CD4-positive, alpha-beta T cell treated with Interleukin-6 for 4 hours (primary cell): ENCODE measurements at places on chromosomes 11 and 22.

- DNase-seq = peak; percentile 86
These were observed 16.6 kb upstream of the ARHGAP8 start for GRCh38 chr22:44735518-44736428.

GRCh38 chr11:5282628-5283027 is 12.9 kb upstream of the HBE1 start:
- DNase-seq = no peak

DNA sequence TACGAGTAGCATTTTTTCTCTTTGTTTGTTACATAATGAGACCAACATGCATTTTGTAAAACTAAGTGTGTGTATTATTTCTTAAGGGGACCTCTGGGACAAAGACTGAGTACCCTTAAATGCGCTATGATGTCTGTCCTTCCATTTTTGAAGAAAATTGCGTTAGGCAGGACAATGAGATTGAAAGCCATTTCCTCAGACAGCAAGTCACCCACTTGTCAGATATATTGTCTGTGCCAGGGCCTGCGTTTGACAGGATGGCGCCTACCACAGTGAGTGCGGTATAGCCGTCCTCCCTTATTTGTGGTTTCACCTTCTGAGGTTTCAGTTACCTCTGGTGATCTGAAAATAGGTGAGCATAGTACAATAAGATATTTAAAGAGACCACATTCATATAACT is 2.2 kb downstream of the AP2A2 start:
- DNase-seq = peak; percentile 68

DNA sequence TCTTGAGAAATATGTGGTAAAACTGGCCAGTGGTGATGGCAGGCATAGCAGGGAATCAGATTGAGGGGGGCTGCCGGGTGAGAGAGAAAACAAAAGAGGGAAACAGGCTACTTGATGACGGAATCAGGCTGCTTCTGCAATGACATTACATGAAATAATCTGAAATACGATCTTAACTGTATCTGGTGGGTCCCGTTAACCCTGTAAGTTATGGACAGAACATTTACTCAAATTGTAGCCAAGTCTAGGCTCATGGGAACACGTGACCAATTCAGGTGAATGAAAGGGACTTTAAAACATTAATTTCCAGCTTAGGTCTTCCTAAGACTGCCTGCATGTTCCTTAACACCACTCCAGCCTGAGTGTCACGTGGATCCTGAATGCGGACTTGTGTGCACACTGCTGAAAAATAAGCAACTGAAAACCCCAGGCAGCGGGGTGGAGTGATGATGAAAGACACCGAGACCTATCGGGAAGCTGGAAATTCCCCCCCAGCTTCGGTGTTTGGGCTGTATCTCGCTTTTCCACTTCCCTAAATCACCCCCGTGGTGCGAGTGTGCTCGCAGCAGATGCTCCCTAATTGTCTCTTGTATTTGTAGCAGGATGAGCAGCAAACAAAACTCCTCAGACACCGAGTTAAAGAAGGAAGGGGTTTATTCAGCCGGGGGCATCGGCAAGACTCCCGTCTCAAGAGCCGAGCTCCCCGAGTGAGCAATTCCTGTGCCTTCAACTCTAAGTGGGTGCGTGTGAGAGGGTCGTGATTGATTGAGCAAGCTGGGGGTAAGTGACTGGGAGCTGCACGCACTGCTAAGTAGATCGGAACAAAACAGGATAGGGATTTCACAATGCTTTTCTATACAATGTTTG is 145.0 kb upstream of the GRK3 start:
- DNase-seq = no peak

DNA sequence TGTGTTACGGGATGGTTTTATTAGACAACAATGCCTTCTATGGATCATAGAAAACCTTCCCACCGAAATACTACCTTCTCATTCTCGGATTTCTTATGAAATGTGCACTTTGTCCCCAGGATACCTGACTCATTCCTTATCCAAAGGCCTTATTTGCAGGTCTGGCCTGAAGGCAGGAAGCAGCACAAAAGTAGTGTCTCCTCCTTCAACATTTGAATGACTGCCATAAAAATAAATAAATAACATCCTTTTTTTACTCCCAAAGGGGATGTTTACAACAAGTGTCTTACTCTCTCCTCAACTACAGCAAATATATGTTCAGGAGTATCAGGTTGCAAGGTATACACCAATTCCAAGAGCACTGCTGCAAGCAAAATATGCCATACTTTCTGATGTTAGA is 41.6 kb upstream of the PAK1 start:
- no peak for DNase-seq

GRCh38 chr11:134756811-134757540 is 344.9 kb upstream of the B3GAT1 start:
- no peak for DNase-seq

DNA sequence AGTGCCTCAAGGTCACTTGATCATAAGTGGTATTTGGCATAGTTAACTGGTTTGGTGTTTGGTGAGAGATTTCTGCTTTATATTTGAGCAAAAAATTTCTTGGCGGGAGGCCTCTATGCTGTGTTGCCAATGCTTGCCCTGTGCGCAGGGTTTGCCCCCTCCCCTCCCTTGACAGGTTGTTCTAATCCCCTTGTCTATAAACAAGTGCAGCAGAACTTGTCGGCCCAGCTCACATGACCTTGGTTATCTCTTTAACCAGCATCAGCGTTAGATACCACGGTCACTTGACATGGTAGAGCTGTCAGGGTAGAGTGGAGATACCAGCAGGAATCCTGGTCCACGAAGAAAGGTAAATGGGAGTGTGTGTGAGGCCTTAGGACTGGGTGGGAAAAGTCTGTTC is 35.6 kb downstream of the MARK2 start:
- no peak for DNase-seq

GRCh38 chr11:83159902-83160865 is 3.3 kb downstream of the PCF11 start:
- peak; percentile 10 for DNase-seq

GRCh38 chr11:43788421-43788820 is 92.2 kb upstream of the ALKBH3 start:
- DNase-seq = no peak

DNA sequence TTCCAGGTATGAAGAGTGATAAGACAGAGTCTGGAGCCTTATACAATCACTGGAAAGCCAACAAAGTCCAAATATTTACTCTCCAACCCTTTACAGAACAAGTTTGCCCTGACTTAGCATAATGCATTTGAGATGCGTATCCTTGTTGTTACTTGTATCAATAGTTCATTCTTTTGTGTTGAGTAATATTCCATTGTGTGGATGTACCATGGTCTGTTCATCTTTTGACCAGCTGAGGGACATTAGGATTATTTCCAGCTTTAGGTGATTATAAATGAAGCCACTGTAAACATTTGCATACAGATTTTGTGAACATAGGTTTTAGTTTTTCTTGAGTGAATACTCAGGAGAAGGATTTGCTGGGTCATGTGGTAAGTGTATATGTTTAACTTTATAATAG is 9.7 kb downstream of the SDHAF2 start:
- no peak for DNase-seq

- no peak for DNase-seq
These were observed 17.1 kb downstream of the TUBGCP6 start for GRCh38 chr22:50227579-50228215.

DNA sequence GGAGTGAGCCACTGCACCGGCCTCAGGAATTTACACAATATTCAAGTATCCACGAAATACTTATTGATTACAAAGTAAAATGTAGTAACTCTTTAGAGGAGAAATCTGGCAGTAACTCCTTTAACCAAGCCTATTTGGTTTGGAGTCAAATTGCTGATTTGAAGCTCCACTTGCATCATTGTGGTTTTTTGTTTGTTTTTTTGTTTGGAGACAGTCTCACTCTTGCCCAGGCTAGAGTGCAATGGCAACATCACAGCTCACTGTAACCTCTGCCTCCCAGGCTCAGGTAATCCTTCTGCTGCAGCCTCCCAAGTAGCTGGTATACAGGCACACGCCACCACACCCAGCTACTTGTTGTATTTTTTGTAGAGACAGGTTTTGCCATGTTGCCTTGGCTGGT is 6.4 kb upstream of the QSER1 start:
- DNase-seq = no peak

DNA sequence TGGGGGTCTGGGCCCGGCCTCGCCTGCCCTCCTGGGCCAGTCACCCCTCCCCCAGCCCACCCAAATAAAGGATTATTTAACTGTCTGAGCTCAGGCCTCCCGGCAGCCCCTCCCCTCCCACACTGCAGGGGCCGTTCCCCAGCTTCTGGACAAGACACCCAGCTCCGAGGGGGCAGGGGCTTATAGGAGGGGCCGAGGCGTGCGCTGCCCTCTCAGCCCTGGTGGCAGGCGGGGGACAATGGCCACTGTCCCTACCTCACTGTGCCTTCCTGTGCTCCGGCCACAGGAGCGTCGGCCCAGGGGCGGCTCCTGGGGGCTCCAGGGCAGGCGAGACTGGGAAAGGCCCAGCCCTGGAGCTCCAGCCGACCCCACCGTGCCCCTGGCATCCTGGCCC is 2.2 kb upstream of the SELENOO start:
- DNase-seq = no peak

- no peak for DNase-seq
These were observed 49.2 kb upstream of the CABP7 start for GRCh38 chr22:29670626-29671025.

DNA sequence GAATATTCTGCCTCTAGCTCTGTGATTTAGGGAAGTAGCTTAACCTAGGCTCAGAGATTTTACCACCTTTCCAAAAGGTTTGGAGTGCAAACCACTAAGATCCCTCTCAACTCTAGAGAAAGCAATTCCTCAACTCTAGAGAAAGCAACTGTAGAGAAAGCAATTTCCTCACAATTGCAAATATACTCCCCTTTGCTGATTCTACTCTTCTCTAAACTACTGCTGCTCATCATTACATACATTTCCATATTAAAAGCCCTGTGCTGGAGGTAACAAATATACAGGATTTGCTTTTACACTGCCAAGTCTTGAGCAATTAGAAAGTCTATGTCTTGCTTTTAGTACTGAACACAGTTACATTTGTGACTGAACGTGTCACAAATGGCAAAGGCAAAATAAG is 48.2 kb downstream of the ALG9 start:
- DNase-seq = no peak

DNA sequence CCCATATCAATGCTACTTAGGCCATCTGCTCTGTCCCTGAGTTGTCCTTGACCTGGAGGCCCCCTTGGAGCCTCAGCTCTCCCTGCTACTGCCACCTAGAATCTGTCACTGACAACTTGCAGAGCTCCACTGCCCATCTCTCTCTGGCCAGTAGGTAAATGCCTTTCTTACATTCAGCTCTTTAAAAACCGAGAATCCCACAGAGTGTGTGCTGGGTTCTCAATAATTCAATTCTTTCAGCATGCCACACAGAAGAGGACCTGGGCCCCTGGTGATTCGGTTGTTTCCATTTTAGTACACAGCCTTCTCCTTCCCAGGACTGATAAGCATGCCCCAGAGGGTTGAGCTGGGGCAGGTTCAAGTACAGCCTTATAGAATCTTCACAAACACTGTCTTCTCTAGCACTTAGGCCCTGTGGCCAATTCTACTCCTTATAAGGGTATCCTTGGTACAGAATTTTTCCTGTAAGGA is 22.0 kb upstream of the IPO7 start:
- no peak for DNase-seq

DNA sequence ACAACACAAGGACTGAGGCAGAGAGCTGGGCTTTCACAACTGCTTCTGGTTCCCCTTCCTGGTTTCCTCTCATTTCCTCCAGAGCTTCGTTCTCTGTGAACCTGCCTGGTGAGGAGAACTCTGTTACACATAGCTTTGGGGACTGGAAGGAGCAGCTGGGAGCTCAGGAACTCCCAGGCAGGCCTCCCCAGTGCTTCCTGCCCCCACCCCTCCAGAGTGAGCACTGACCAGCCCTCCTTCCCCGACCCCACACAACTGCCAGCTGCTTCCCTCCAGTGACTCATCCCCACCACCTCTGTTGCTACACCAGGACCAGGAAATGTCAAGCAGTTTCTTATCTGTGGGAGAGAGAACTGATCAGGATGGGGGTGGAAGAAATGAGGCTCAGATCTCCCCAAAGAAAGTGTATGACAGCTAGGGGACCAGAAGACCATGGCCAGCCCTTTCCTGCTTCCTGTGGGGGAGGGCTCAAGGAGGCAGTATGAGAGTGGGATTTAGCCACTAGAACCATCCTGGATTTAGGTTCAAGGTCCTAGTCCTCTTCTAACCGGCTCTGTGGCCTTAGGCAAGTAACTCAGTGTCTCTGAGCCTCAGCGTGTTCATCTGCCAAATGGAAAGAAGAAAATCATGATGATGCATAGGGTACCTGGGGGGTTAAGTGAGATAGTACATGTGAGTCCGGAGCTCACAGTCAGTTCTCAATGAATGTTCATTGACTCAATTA is 4.5 kb upstream of the TP53I11 start:
- no peak for DNase-seq

DNA sequence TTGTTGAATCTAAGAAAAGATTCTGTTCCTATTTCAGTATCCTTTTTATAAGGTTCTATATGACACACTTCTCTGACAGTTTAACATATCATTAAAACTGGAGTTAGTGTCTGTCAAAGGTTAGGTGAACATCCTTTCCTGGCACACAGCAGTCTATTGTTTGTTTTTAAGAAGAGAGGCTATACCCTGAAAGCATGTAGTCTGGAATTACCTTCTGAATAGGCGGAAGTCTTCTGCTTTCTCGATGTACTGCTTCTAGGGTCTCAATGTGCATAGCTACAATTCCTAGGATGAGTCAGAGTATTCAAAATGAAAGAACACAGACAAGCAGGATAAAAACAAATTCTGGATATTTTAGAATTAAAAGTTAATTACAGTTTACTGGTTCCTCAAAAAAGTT is 188.6 kb downstream of the SWAP70 start:
- no peak for DNase-seq

DNA sequence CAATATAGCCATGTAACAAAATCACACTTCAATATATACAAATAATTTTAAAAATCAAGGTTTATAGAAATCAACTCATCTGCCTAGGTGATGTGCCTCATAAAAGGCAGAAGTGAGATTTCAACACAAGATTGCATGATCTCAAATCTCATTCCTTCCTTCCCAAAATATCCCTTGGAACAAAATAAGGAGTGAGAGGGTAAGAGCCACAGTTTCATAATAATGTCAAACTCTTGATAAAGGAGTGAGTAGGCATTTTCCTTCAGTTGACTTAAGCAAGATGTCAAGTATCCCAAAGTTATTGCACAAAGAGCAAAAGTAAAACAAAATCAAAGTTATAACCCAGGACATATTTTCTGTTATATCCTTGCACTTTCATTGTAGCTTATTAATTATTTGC is 81.3 kb downstream of the C22orf31 start:
- no peak for DNase-seq

DNA sequence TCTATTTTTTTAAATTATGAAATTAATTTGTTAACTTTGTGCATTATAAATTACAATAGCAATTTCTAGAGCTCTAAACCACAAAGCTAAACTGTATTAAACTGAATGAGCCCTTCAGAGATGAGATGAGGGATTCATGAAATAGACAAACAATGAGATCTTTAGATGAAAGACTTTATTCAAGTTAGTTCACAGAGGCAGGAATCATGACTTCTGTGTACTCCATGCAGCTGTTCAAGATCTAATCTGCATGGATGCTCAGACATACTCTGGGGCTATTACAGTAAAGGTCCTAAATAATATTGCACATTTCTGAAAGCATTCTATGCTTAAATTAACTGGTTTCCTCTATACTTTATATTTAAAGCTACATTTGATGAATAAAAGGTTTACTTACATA is 122.7 kb downstream of the FCHSD2 start:
- no peak for DNase-seq
